Lung microvascular endothelial cell (primary cell): ENCODE measurements at places on chromosomes 5 and 9.

GRCh38 chr9:81490605-81491331, 198.6 kb downstream of the TLE1 start:
- peak; percentile 40 for DNase-seq

GRCh38 chr9:37639841-37640240, 10.9 kb upstream of the FRMPD1 start:
- no peak for DNase-seq

- DNase-seq, result no peak
These were observed 190.5 kb upstream of the OR13F1 start for GRCh38 chr9:104313396-104314110.

- no peak for DNase-seq
These were observed 68.0 kb downstream of the C6 start for GRCh38 chr5:41145306-41145705.
